ENCODE measurements at places on chromosomes 4 and X. TPM values are rescaled to one million over a fixed set of nuclear protein-coding genes. Genes with fewer than 3 reads are reported as not detected.

The SLC9B1 gene
- 0.43 TPM for total RNA-seq

The NDST3 gene
- 0.32 TPM for total RNA-seq

The NKX6-1 gene
- total RNA-seq: under 0.01 TPM

The CYLC1 gene
- total RNA-seq: not detected

The GLRA2 gene
- not detected for total RNA-seq

The TLR1 gene
- total RNA-seq: 0.32 TPM

DNA sequence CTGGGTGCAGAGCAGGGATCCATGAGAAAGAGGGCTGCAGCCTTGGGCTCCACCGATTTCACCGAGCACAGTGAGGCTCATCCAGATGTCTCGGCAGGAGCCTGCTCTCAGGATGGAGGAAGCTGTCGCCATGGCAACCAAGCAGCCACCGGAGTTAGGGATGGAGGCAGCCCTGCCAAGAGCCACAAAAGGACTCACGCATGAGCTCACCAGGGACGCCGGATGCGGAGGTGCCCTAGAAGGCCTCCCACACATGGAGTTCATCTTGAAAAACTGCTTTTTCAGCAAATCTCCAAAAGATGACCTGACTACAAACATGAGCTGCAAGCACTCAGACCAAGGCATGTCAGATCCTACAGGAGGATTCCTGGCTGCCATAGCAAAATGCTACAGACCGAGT, 90.7 kb downstream of the WFS1 start:
- no peak for DNase-seq

DNA sequence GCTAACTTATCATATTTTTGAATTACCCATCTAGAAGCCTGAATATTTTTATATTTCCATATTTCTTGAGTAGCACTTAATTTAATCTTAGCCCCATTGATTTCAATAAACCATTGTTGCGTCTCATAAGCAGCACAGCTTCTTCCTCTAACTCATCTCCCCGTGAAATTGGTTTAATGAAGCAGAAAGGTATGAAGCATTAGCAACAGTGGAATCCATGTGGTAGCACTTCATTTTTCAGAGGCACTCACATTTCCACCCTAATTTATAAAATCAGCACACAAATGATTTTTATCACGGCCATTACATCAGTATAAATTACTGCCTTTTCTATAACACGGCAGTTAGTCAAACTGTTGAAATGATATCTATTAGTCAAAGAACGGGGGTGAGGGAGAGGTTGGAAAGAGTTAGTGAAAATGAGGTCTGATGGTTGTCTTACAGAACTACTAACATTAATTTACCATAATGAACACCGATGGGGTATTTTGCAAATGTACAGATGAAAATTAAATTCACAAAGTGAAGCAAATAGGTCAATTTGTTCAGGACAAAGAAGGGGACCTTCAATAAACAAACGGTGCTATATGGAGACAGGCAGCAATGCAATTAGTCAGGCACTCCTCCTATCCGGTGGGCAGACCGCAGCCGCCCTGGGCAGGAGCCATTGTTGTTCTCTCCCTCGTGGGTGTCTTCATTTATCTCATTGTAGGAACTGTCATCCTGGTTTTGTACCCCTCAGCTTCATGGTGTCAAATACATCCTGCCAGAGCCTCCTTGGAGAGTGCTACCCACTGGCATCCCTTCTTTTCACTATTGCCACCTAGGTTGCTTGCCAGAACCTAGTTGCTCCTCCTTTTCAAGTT, 205.7 kb downstream of the SOX3 start:
- DNase-seq: no peak

GRCh38 chr4:121277194-121278105, 103.4 kb downstream of the QRFPR start:
- no peak for DNase-seq

DNA sequence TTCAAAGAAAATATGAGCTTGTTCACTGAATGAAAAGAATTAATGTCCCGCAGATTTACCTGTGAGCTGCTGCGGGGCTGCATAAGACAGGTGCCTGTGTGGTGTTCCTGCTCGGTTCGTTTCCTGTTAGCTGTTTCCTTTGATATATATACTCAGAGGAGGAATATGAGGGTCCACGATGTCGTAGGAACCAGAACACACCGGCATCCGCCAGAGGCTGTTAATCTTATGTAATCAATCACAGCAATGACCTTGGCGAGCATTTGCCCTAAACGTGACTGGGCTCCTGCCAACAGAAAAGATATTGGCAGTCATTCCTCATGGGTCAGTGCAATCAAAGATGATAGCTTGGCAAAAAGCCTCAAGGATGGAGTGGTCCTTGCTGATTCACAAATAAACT, 260.1 kb downstream of the EVC2 start:
- DNase-seq: no peak

- no peak for DNase-seq
Observed at GRCh38 chr4:185966549-185966948, 102.4 kb upstream of the TLR3 start.

- DNase-seq: no peak
Observed at GRCh38 chr4:68905598-68905938, 46.0 kb downstream of the UGT2A3 start.

- DNase-seq: peak; percentile 94
Observed at GRCh38 chr4:3108211-3108610, 33.7 kb downstream of the HTT start.

- DNase-seq: no peak
Observed at GRCh38 chr4:159169404-159170302, 66.8 kb downstream of the RAPGEF2 start.

GRCh38 chr4:92618968-92619367, 315.2 kb downstream of the GRID2 start:
- no peak for DNase-seq

DNA sequence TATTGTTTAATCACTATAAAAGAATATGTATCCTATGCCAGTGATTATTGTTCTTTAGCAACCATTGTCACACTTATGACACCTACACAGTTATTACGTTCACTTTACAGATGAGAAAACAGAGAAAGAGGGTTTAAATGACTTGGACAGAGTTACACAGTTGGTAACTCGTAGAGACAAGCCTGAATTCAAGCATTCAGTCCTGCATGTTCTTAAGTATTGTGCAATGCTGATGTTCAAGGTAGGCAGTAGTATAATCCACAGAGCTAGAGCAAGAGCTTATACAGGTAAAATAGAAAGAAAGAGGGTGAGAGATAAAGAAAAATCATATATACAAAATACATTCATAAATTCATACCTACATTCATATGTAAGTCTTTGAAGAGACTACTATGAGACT, 249.8 kb upstream of the ANXA10 start:
- no peak for DNase-seq

DNA sequence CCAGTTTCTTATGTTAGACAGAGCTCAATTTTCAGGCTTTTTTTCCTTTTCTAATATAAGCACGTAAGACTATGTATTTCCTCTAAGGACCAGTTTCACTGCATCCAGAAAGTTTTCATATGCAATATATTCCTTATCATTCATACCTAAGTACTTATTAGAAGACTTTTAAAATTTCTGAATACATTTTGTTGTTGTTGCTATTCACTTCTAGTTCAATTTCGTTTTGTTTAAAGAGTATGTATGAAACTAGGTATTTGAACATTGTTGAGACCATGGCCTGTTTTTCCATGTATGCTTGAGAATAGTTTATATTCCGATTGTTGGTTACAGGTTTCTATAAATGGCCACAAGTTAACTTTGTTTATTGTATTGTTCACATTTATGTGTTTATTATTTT, 18.0 kb upstream of the CT45A1 start:
- DNase-seq: no peak

- DNase-seq: no peak
Observed at GRCh38 chrX:42188730-42189129, 265.4 kb upstream of the CASK start.

DNA sequence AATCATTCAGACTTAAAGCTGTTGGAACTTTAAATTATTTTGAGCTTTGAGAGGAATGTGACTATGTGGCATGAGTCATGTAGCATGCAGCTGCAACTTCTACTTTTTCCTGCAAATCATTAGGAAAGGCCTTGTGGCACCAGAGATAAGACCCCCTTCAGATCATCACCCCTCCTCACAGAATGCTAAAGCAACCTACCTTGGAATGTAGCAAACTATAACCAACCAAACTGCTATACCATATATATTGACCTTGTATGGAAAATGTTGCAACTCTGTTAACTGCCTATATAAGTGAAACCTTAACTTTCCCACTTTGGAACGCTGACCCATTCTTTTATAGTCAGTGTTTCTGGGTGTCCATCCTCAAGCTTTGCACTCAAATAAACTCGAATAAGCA, 32.0 kb downstream of the ATXN3L start:
- DNase-seq: peak; percentile 76

DNA sequence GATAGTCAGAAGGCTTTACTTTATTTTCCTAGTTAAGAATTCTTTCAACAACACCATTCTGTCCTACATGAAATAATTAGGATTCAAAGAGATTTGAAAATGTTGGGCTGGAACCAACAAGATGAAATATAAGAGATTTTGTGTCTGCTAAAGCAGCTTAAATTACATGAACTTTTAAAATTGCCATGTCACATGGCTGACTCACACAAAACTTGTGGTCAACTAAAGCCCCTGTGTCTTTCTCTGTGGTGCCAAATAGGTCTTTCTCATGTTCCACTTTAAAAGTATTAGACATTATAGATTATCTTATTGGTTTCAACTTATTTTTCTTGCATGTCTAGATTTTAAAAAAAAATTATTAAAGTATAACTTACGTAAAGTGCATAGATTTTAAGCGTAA, 60.8 kb upstream of the FHL1 start:
- DNase-seq: no peak

DNA sequence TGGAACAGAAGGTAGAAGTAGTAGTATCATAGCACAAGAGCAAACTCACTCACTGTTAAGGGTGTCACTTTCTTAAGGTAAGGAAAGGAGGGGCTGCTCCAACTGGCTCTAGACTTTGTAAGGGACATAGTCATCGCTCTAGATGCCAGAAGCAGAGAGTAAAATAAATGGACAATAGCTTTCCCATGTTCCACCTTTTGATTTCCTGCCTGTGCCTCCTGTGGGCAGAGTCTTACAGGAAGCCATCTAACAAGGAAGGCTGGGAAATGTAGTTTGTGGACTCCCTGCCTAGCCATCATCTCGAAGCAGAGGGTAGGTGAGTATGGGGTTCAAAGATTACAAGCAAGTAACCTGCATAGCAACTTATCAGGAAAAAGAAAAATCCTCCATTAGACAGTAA, 1.7 kb upstream of the METTL14 start:
- no peak for DNase-seq

DNA sequence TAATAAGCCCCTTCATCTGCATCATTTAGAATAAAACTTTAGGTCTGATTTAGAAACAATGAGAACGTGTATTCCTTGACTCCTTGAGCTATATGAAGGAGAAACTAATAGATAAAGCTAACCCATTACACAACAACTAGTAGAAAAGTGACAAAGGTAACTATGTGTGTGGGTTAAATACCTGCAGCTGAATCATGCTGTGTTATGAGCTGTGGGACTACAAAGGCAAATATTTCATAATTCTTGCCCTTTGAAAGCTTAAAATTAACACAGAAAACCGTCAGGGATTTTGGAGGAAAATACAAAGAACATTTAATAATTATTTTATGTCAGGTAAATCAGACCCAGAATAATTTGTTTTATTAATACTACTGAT, 898 bp upstream of the NDP start:
- no peak for DNase-seq

- peak; percentile 3 for DNase-seq
Observed at GRCh38 chrX:17370191-17370590, 4.8 kb upstream of the NHS start.

GRCh38 chr4:112953262-112953661, 96.2 kb upstream of the ANK2 start:
- DNase-seq: no peak

DNA sequence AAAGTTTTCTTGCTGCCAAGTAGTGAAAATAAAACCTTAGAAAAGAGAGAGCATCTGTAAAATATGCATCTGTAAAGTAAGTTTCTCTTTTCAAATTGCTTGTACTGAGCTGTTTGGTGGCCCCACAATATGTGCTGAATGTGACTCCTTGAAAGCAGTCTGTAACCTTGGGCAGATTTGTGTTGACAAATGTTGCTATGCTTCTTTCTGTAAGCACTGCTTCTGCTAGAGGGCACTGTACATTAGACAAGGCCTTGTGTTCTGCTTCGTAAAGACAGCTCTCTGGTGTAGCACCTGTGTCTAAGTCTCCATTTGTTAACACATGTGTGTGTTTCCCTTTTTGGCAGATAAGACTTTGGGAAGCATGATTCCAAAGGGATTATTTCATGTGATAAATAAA, 56.6 kb upstream of the NRK start:
- no peak for DNase-seq

DNA sequence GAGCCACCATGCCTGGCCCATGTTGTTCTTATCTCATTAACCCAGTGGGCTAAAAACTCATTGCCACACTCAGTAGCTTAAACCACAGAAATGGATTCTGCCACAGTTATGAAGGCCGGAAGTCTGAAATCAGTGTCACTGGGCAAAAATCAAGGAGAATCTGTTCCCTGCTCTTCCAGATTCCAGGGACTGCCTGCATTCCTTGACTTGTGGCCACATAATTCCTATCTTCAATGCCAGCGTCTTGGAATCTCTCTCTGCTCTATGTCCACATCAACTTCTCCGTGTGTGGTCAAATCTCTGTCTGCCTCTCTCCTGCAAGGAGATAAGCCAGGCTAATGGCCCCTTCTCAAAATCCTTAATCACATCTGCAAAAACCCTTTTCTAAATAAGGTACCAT, 4.1 kb upstream of the WFS1 start:
- peak; percentile 10 for DNase-seq

- no peak for DNase-seq
Observed at GRCh38 chr4:1205586-1206298, 33.4 kb upstream of the SPON2 start.

DNA sequence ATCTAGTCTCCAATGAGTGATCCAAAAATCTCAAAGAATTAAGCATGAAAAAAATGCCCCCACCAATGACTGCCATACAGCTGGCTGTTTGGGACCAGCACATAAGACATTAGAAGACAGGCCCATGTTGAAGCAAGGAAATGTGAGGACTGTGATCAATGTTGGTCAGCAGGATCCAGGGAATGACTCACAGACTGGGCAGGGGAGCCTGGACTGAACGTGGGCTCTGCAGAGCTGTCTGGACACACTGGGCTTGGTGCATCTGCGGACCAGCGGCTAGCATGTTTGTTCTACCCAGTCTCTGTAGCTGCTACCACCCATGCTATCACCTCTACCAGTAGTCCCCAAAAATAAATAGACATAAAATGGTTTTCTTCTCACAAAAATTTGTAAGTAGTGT, 108.6 kb downstream of the PALLD start:
- peak; percentile 46 for DNase-seq

DNA sequence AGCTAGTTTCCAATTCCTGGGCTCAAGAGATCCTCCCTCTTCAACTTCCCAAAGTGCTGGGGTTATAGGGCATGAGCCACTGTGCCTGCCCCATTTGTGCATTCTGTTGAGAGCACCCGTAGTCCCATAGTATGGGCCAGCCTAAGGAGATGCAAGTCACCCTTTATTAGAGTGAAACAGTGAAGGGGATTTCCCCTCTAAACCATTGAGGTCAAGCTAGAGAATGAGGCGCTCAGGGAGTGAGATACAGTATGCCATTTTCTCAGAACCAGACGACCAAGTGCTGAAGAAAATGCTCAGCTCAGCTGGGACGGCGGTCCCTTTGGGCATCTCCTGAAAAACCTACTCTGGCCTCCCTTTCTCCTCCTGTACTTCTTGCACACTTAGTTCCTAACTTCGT, 18.7 kb downstream of the RNF4 start:
- DNase-seq: no peak

Data from fibroblast of villous mesenchyme (primary cell).